ENCODE measurements at places on chromosomes 13 and 19. TPM values are rescaled to one million over a fixed set of nuclear protein-coding genes. Genes with fewer than 3 reads are reported as not detected.
A peak's percentile ranks its signal among the peaks of the same experiment; 100 is the strongest.

- DNase-seq: peak; percentile 93
Measured at GRCh38 chr19:18478545-18479311, 40.8 kb upstream of the ISYNA1 start.

- DNase-seq: no peak
Measured at GRCh38 chr13:100484702-100485101, 103.9 kb downstream of the GGACT start.

DNA sequence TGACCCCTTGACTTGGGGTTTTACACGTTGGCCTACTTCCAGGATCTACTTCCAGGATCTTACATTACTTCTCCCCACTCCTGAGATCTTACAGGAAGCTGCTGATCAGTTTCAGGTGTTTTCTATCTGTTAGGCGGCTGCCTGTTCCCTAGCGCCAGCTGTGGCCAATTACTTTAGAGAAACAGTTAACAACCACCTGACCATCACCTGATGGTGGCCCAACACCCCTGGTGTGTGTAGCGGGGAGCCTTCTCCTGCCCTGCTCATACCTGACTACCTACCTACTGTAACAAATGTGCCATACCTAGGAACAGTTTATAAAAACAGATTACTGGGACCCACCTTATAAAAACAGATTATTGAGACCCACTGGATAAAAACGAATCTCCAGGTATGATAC lies 2.8 kb upstream of the POP4 start:
- DNase-seq: no peak

GRCh38 chr13:104086759-104087158 lies 1020.5 kb upstream of the SLC10A2 start:
- DNase-seq: no peak

DNA sequence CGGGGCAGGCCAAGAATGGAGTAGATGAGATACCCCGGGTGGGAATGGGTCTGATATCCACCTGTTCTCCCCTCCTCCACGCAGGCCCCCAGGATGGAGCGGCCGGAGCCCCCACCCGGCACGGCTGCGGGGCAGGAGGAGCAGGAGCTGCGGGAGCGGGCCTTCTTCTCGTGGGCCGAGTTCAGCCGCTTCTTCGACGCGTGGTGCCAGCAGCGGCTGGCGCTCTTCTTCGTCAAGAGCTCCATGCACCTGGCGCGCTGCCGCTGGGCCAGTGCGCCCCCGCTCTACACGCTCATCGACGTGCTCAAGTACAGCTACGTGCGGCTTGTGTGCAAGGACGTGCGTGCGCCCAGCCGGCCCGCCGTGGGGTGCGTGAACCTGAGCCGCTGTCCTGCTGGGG lies 1.2 kb downstream of the ZSWIM9 start:
- DNase-seq: no peak

GRCh38 chr13:20616059-20616797 lies 49.3 kb downstream of the IFT88 start:
- peak; percentile 77 for DNase-seq

GRCh38 chr19:18299654-18300053 lies 18.2 kb upstream of the JUND start:
- DNase-seq: no peak

- no peak for DNase-seq
Measured at GRCh38 chr13:52846567-52847321, 1.7 kb downstream of the PCDH8 start.

GRCh38 chr13:50692396-50692915 lies 151.0 kb downstream of the DLEU7 start:
- DNase-seq: no peak

- peak; percentile 47 for DNase-seq
Measured at GRCh38 chr13:80251403-80251802, 89.5 kb downstream of the SPRY2 start.

- DNase-seq: no peak
Measured at GRCh38 chr13:31774186-31774750, 34.9 kb downstream of the RXFP2 start.

GRCh38 chr19:54077334-54077733 lies 3.8 kb downstream of the TARM1 start:
- no peak for DNase-seq

- no peak for DNase-seq
Measured at GRCh38 chr13:28268800-28269223, 130.5 kb downstream of the PAN3 start.

- DNase-seq: no peak
Measured at GRCh38 chr19:39967561-39967960, 3.4 kb upstream of the PSMC4 start.

DNA sequence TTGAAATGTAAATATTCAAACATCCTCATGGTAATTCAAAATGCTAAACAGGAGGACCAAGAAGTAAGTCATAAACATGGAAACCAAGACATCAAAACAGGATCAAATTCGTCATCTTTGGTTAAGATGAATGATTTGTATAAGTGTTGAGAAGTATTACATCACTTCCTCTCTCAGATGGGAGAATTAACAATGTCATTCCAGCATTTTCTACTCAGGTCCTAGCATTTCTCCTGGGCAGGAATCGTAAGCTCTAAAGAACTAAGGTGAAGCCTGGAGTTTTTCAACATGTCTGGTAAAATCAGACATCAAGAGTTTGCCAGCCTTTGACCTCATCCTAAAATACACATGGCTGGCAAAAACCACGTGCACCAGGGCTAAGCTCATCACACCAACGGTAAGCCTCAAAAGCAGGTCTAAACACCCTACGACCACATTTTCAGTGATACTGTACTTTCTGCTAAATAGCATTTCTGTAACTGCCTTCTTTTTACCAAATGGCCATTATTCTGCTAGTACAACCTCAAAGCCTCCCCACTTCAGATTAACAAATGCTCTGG lies 24.8 kb downstream of the RANBP3 start:
- DNase-seq: no peak

DNA sequence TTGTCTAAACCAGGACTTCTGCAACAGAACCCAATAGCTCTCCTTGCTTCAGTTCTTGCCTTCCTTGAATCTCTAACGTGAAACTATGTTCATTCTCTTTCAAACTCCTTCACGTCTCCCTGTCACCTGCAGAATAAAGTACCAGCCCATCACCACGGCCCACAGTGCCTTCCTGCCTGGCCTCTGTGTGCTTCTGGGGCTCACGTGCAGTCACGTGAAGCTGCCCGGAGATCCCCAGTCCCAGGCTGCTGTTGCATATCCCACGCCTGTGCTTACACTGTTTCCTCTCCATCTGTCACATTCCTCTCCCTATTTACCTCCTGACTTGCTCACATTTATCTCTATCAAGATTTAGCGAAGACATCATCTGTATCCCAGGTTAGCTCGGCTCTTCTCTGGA lies 102.8 kb downstream of the STARD13 start:
- DNase-seq: no peak

- no peak for DNase-seq
Measured at GRCh38 chr19:11541238-11541637, 2.6 kb downstream of the CNN1 start.

DNA sequence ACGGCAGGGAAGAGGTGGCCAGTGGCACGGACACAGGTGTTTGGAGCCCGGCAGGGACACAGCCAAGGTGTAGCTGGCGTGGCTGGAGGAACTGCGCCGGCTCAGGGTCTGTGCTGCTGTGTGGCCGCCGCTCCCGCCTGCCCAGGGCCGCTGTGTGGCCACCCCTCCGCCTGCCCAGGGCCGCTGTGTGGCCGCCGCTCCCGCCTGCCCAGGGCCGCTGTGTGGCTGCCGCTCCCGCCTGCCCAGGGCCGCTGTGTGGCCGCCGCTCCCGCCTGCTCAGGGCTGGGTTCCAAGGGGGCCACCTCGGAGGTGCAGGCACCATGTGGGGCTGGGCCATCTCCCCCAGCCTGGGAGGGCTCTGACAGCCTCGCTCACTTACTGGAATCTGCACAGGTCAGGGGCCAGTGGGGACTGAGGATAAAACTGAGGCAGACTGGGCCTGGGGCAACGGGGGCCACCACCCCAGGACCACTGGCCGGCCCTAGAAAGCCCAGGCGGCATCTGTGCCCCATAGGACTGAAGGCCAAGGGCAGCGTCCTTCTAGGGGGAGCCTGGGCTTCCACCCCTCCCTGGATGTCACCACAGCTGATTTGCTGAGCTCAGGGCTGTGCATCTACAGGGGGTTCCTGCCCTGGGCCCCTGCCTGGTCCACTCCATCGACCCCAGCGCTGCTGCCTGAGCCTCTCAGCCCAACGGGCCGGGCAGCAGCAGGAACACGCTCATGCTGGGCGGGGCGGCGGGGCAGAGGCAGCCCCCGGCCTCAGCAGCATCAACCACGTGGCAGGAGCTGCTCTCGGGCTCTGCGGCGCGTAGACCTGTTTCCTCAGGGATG lies 21.5 kb downstream of the C13orf46 start:
- DNase-seq: no peak

- no peak for DNase-seq
Measured at GRCh38 chr13:33679658-33680012, 138.3 kb upstream of the RFC3 start.

DNA sequence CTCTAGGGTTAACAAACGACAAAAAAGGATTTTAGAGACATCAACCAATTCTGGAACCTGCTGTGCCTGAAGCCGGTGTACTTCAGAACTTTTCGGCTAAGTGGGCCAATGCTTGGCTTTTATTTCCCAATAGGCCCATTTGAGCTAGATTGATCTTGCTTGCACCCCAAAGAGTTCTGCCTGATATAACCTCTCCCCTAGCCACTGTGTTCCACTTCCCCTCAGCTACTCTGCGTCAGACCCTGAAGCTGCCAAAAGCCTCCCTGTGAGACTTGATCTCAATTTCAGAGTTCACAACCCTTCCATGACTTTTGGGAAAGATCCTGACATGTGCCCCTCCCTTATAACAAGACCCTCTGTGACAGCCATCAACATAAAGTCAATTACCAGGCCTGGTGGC lies 5.6 kb upstream of the SIGLEC14 start:
- DNase-seq: no peak

DNA sequence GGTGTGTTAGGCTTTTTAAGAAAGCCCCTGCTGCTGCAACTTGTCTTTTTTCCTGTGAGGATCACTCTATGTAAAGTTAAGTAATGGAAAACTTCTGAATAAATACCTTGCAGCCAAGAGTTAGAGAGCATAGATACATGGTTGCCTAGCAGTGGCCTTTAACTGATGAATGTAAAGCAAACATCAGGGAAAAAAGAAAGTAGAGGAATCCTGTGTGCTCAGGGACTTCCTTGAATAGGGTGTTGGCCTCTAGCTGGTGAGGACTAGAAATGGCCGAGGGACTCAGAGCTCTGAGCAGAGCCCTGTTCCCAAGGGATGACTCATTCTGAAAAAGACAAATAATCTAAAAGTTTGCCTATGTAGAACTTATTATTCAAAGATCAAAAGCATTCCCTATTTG lies 135.7 kb downstream of the MIPEP start:
- DNase-seq: peak; percentile 31

GRCh38 chr13:108087810-108088209 lies 127.5 kb downstream of the LIG4 start:
- no peak for DNase-seq

GRCh38 chr13:113579686-113580085 lies 4.9 kb upstream of the TFDP1 start:
- DNase-seq: no peak

DNA sequence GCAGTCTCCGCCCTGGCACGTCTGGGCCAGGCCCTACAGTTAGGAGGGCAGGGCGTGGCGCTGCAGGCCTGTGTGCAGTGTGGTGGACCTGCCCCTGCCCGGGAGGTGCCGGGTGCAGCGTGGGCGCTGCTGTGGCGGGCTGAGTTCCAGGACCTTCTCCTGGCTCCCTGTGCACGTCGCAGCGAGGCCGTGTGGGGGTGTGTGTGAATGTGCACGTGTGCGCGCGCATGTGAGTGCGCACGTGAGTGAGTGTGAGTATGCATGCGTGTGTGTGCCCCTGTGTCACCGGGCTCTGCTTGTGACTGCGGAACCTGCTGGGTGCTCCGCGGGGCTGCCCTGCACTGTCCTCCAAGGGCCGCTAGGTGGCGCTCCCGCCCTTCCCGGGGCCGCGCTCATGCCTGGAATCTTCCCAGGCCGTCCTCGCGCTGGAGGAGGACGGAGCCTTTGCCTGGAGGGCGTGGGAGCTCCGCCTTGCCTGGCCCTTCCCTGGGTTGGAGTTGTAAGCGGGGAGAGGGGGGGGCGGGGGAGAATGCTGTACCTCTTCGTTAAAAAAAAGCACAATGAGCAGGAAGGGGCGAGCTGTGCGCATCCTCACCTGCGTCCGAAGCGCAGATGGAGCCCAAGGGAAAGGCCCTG lies 79.3 kb downstream of the KDM4B start:
- peak; percentile 81 for DNase-seq

DNA sequence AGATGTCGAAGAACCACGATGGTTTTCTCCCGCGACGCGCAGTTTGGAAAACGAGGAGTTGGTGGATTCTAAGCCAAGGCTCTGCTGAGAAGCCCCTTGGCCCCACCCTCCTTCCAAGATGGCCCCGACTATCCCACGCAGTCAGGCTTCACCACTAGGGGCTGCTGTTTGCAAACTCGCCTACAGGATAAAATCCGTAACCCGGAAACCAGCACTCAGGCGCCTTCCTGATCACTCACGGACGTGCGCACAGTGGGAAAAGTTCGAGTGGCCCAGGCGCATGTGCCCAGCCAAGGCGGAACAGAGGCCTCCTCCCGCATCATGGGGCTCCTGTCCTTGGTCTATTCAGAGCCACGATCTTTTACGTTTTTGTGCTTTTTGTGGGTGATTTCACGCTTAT lies 19.2 kb upstream of the UQCR11 start:
- DNase-seq: peak; percentile 43

The CBY2 gene
- total RNA-seq: not detected

The GAPDHS gene
- not detected for total RNA-seq

The FPR1 gene
- total RNA-seq: not detected

The TNNI3 gene
- total RNA-seq: not detected

The NALCN gene
- total RNA-seq: 0.60 TPM

The KCNN4 gene
- 68.6 TPM for total RNA-seq

The CRB3 gene
- not detected for total RNA-seq

The NLRP4 gene
- total RNA-seq: not detected

The VSTM1 gene
- total RNA-seq: not detected

The LPAR2 gene
- 2.1 TPM for total RNA-seq

The CALR3 gene
- total RNA-seq: not detected

The ZSCAN4 gene
- not detected for total RNA-seq

The LILRA2 gene
- not detected for total RNA-seq

The ADGRE2 gene
- total RNA-seq: 0.10 TPM

The FAM216B gene
- total RNA-seq: not detected

The AP1M2 gene
- total RNA-seq: 39.4 TPM

The GRIN2D gene
- total RNA-seq: not detected
